ENCODE measurements at places on chromosomes 1 and 21.

GRCh38 chr1:14975119-14975518 is 178.4 kb upstream of the TMEM51 start:
- no peak for DNase-seq

DNA sequence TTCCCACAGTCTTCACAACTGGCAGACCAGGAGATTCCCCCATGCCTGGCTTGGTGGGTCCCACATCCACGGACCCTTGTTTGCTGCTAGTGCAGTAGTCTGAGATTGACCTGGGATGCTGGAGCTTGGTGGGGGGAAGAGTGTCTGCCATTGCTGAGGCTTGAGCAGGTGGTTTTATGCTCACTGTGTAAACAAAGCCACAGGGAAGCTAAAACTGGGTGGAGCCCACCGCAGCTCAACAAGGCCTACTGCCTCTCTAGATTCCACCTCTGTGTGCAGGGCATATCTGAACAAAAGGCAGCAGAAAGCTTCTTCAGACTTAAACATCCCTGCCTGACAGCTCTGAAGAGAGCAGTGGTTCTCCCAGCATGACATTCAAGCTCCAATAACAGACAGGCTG is 177.3 kb upstream of the ETV3 start:
- no peak for DNase-seq

GRCh38 chr1:243287652-243288051 is 31.8 kb downstream of the SDCCAG8 start:
- peak; percentile 87 for DNase-seq

- DNase-seq = peak; percentile 44
Measured at GRCh38 chr1:198007687-198008607, 90.8 kb downstream of the LHX9 start.

- no peak for DNase-seq
Measured at GRCh38 chr1:110130989-110131388, 18.7 kb downstream of the UBL4B start.

GRCh38 chr1:119895102-119895501 is 1.2 kb downstream of the ADAM30 start:
- DNase-seq = no peak

DNA sequence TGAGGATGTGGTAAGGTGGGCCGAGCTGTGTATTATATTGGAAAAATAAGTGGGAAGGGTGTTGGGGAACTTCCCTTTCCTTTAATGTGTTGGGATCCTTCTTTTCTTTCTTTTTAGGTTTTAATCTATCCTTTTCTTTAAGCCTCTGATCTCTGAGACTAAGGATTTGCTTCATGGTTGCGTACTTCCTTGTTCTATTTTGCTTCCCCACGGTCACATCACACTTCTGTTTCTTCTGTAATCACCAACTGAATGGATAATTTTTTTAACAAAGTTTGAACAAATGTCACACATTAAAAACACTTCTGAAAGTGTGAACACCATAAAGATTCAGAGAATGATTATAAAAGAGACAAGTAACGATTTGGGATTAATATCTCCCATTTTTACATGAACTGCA is 17.4 kb downstream of the DMRTA2 start:
- DNase-seq = no peak

DNA sequence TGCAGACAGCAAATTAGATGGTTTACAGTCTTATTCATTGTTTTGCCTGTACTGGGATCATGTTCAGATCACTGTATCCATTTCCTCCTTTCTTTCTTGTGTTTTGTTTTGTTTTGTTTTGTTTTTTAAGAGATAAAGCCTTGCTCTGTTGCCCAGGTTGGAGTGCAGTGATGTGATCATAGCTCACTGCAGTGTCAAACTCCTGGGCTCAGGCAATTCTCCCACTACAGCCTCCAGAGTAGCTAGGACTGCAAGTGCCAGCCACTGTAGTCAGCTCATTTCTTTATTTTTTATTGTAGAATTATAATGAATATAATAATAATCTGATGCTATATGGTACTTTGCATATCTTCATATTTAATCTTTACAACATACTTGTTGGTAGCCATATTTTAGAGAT is 403.7 kb upstream of the B3GALT2 start:
- DNase-seq = no peak

- DNase-seq = peak; percentile 27
Measured at GRCh38 chr1:167562702-167563101, 9.1 kb upstream of the CREG1 start.

DNA sequence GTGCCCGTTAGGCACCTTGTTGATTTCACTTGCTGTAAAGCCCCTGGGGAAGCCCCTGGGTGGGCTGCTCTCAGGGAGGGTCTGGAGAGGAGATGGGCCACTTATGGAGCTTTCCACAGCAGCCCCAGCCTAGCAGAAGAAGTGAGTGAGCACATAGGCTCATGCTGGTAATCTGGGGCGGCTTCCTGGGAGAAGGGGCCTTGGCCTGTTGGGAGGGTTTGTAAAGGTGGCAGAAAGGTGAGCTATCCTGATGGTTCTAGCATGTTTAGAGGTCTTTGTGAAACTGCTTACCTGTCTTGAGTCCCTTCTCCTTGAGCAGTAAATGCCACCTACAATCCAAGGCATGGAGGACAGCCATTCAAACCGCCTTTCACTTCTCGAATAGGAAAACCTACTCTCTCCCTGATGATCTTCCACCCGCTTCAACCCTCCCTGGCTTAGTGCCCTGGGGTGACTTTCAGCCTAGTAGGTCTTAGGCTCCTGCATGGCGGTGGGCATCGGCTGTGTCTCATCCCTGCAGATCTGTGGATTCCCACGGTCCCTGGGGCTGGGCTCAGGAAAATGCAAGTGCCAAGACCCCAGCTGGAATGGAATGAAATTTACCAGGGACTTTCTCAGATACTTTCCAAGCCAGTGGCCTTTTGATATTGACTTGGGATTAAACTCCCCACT is 87.6 kb upstream of the SELENON start:
- no peak for DNase-seq

GRCh38 chr1:27003745-27004470 is 8.7 kb downstream of the TENT5B start:
- DNase-seq = no peak

GRCh38 chr1:94255476-94255875 is 18.1 kb upstream of the ARHGAP29 start:
- peak; percentile 61 for DNase-seq

GRCh38 chr1:173417563-173417962 is 59.6 kb upstream of the PRDX6 start:
- no peak for DNase-seq

GRCh38 chr1:48089356-48089891 is 92.2 kb upstream of the TRABD2B start:
- DNase-seq = no peak

DNA sequence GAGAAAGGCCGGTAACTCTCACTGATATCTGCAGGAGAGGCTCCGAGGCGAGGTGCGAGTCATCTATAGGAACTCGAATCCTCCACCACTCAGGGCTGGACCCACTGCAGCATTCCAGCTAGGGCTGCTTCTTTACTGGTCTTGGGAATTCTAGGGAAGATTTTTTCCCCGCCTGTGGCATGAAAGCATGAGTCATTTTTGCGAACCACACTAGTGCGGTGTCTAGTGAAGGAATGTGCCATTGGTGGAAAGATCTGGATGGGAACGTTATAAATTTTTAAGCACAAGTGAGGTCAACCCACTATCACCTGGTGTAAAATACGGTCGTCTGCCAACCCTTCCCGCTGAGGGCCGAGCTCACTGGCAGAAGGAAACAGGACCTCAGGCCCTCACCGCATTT is 49.7 kb downstream of the SYF2 start:
- DNase-seq = no peak

DNA sequence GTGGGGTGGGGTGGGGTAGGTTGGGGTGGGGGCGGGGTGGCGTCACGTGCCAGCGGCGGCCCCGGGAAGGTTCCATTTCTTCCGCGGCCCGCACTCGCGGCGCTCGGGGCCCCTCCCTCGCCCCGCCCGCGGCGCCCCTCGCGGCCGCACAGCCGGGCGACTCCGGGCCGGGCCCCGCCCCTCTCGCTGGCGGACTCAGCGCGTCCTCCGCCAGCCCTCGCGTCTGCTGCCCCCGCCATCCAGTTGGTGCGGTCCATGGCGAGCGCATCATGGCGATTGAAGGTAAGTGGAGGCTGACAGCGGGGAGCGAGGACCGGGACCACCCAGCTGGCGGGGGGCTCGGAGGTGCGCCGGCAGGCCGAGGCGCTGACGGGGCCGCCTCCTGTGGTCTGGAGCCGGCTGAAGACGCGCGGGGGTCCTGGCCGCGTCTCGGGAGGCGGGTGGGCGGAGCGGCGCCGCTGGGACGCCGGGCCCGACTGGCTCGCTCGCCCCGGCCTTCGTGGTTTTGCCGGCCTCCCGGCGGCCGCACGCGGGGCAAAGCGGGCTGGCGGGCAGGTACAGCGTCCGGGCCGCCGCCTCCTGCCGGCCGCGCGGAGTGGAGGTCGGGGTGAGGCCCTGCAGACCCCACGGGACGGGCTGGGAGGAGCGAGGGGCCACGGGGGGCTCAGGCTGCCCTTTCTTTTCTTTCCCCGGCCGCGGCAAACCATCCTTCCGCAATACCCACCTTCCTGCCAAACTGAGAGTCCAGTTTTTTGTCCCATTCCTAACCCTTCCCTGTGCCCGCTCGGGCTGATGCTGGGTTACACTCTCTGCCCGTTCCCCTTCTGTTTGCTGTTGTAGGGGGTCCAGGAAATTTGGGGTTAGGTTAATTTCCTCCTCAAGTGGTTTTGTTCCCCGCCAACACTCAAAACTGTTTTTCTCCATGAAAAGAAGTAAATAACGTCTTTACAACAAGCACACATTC is at the start of gene SYT14:
TSS of gene SYT14 (plus strand) at position 222 of the 964 bp plus-strand sequence. CDS start at position 270, 48 bp downstream.
- peak; percentile 77 for DNase-seq

DNA sequence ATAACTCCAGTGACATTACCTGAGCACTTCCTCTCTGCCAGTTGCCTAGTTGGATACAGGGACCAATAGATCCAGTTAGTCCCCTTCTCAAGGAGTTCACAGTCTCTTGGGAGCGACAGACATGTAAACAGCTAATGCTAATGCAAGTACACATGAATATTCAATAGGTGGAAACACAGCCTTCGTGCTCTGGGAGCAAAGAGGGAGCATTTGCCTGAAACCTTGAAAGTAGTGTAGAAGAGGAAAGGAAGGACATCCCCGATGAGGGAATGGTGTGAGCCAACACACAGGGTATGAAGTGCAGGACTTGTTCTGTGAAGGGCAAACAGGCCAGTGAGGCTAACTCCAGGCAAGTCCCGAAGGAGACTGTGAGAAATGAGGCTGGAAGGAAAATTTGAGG is 3.8 kb upstream of the TMEM222 start:
- DNase-seq = no peak
